GM04504 (cell line): ENCODE measurements at places on chromosomes 7 and 10.

DNA sequence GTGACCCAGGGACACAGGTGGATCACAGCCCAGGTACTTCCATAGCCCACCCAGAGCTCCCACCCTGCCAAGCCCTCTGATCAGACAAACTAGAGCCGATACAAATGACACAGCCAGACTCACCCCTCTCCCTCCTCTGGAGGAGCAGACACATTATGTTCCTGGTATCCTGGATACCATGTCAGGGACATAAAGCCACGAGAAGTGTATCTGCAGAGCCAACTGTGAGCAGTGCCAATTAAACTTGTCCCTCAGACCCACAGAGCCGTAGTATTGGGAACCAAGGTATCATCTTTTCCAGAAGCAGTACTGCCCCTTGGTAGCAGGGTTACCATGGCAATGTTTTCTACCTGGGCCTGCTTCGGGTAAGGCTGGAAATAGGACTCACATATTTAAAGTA is 47.3 kb upstream of the CPXM2 start:
- no peak for DNase-seq

DNA sequence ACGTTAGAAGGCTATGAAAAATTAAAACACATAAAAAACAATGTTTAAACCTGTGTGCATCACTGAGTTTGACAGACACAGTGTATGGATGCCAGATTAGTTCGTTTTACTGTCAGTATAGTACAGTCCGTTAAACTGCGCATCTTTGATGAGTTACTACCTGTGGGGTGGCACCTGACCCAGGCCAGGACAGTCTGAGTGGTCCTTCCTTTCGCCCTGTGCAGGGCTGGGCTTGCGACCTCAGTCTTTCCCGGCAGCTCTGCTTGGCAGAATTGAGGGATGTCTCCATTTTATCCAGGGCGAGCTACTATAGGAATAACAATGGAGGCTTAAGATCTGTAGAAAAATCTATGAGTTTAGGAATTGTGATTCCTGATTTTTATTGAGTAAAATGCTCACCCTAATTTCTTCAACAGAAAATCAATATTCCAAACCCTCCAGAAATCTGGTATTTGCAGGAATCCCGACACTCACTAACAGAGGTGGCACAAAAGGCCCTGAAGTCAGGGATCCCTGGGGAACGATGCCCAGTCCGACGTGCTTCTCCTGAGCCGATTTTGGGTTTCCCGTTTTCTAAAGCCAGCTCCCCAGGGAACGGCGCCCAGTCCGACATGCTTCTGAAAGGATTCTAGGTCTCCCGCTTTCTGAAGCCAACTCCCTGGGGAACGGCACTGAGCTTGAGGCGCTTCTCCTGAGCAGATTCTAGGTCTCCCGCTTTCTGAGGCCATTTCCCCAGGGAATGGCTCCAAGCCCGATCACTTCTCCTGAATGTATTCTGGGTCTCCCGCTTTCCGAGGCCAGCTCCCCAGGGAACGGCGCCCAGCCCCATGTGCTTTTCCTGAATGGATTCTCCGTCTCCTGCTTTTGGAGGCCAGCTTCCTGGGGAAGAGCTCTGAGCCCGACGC is 377.6 kb downstream of the DNAJB6 start:
- no peak for DNase-seq

- no peak for DNase-seq
Measured at GRCh38 chr10:86941991-86942421, 15.4 kb downstream of the MMRN2 start.

- no peak for DNase-seq
Measured at GRCh38 chr7:38427279-38427955, 154.0 kb upstream of the TARP start.

GRCh38 chr7:47278043-47278442 is 303.9 kb downstream of the TNS3 start:
- DNase-seq, result no peak

GRCh38 chr7:20032741-20033140 is 184.4 kb downstream of the MACC1 start:
- DNase-seq, result no peak

DNA sequence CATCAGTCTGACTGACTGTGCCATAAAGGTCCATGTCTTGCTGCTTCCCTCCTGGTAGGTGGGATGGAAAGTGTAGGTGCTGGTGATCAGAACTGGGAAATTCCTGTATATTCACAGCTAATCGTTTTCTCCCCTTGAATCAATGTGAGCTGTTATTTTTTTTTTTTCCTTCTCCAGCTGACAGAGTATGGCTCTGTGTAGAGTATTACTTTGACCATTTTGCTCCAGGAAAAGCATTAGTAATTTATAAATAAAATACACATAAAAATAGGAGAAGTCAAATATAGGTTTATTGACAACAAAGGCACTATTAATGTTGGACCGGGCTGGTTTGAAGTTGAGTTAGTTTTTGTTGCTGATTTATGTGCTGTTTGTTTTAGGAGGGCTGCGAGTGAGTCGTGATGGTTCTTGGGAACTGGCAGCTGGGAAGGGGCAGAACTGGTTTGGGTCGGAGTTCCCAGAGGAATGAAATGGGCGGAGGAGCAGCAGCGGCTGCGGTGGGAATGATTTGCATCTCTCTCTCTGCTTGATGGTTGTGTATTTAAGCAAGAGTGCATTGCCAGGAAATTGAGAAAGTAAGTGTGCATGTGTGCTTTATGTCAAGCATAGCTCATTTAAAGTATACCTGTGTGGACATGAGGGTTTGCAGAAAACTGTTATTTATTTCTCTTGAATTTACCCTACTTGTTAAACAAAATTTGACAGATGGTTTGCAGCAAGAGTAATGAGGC is 80.9 kb downstream of the LRMDA start:
- DNase-seq, result no peak

DNA sequence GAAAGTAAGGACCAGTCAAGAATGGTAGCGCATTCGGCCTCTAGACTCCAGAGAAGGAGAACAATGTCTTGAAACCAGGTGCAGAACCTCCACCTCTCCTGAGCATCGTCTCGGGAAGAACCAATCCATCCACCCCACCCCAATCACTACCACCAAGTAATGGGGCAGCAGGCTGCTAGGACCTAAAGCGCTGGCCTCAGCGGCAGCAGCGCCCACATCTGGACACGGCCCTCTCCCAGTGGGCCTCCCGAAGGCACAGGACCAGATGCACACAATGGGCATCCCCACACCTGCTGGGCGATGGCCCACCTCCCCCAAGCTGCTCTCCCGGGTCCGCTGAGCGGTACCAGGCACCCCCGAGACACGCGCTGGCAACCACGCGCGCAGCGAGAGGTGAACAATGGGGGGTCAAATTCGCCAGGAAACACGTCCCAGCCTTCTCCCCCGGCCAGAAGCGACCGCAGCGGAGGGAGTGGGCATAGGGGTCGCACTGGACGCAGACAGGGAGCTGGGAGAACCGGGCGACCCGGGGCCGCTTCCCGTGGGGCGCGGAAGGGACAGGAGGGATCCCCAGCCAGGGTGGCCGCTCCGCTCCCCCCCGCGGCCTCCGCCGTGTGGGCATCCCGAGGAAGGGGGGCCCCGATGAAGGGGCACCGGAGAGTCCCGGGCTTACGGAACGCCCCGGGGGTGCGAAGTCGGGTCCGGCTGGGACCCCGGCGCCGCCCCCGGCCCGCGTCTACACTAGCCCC is 506 bp downstream of the CTTNBP2 start:
- no peak for DNase-seq

- DNase-seq, result no peak
Measured at GRCh38 chr7:17247357-17247756, 51.1 kb upstream of the AHR start.

DNA sequence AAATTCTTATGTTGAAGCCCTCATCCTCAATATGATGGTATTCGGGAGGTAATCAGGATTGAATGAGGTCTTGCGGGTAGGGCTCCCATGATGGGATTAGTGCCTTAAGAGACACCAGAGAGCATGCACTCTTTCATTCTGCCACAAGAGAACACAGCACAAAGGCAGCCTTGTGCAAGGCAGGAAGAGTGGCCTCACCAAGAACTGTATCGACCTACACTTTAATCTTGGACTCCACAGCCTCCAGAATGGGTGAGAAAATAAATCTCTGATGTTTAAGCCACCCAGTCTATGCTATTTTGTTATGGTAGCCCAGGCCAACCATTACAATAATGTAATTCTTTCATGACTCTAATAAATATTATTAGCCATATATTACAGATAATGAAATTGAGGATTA is 8.4 kb downstream of the SEM1 start:
- DNase-seq, result no peak

GRCh38 chr7:95213809-95214492 is 110.4 kb downstream of the PON1 start:
- peak; percentile 6 for DNase-seq

GRCh38 chr7:20331910-20332813 is 1.5 kb downstream of the ITGB8 start:
- DNase-seq, result no peak

DNA sequence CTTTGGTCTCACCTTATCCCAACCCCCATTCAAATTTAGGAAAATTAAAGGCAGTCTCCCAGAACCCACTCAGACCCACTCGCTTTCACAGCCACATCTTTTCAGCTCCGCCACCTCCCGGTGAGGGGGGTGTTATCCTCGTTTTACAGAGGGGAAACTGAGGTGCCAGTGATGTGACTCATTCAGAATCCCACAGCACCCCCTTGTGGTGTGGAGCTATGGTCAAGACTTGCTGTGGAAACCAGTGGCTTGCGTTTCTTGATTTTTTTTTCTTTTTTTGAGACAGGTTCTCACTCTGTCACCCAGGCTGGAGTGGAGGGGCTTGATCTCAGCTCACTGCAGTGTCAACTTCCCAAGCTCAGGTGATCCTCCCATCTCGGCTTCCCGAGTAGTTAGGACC is 27.6 kb downstream of the SLC35G1 start:
- DNase-seq, result no peak

DNA sequence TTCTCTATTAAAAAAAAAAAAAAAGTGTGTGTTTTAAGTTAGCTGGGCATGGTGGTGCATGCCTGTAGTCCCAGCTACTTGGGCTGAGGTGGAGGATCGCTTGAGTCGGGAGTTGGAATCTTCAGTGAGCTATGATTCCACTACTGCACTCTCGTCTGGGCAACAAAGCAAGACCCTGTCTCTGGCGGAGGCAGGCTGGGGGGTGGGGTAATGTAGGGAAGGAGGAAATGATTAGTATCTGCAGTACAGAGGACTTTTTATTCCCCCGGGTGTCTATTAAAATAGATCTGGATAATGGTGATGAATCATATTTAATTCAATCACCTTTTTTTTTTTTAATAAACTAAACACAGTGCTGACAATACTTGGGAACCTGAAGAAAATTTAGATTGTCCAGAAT is 6.5 kb downstream of the CBX3 start:
- no peak for DNase-seq

- DNase-seq, result peak; percentile 34
Measured at GRCh38 chr10:7261351-7261750, 149.5 kb downstream of the SFMBT2 start.

DNA sequence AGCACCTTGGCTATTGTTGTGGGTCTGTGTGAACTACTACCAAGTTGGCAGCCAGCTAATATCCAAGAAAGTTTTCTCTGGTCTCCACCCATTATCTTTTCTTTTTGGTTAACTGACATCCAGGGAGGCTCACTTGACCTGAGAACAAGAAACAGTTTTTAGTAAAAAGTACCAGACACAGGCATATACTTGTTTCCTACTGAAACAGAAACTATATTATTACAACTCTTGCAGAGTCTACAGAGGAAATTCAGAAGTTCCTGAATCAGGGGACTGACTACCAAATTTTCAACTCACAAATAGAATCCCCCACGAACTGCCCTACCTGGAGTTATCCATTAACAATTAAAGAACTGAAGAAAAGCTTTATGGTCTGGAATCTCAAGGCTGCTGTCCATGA is 168.9 kb downstream of the KCND2 start:
- DNase-seq, result no peak

DNA sequence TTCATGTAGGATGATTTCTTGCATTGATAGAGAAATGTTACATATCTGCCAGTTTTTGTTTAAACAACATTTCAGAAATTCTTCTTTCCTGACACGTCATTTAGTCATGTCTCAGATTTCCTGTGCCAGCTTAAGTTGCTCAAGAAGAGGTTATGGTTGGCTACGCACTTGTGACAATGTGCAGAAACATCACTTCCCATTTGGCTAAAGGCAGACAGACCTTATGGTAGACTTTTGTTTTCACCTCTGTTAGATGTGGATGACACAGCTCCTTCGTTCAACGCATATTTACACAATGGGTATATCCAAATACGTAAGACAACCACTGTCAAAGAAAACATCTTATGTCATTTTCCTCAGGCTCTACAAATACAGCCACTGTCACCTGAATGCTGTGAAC is 125.8 kb downstream of the DOCK4 start:
- peak; percentile 51 for DNase-seq

DNA sequence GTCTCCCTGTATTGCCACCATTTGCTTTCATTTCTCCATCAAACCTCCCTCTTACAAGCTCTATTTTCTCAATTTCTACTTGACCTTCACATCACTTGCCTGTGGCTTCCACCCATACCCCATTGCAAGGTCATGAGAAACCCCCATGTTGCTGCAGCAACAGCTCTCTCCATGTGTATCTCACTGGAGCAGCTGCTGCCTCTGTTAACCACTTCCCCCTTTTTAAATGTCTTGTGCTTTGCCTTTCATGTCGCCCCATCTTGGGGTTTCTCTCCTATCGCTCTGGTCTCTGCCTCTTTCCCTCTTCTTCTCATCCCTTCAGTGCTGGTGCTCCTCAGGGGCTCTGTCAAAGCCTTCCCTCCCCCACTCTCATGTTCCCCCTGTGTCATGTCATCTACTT is 148.8 kb downstream of the CHN2 start:
- DNase-seq, result no peak

- DNase-seq, result no peak
Measured at GRCh38 chr7:34622771-34623250, 35.2 kb upstream of the NPSR1 start.

- DNase-seq, result no peak
Measured at GRCh38 chr10:633279-634245, 55.9 kb downstream of the DIP2C start.

GRCh38 chr10:60105295-60105695 is 198.9 kb upstream of the CCDC6 start:
- DNase-seq, result no peak

DNA sequence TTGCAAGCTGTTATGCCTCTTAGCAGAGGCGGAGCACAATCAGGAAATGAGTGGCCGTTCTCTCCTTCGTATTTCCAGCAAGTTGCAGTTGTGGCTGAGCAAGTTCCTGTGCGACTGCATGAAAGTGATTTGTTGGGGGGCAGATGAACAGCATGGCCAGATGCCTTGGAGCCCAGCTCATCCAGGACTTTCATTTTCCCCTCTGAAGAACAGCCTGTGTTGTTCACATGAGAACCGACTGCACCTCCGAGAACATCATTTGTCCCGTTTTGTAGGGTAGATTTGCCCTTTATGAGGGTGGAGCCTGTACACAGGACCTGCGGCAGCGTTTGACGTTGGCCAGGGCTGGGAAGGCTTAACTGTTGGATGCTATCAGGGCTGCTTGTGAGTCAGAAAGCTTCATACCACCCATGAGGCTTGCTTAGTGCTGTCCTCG is 4.4 kb downstream of the BAG3 start:
- DNase-seq, result peak; percentile 44

GRCh38 chr7:144725070-144725469 is 110.8 kb downstream of the TPK1 start:
- no peak for DNase-seq

- DNase-seq, result no peak
Measured at GRCh38 chr7:36079446-36080025, 73.5 kb upstream of the EEPD1 start.
